T-cell (primary cell): ENCODE measurements at places on chromosomes 13 and 19. TPM values are rescaled to one million over a fixed set of nuclear protein-coding genes. Genes with fewer than 3 reads are reported as not detected.

Gene URI1
- total RNA-seq = 71.2 TPM

Gene RDH8
- total RNA-seq = not detected

DNA sequence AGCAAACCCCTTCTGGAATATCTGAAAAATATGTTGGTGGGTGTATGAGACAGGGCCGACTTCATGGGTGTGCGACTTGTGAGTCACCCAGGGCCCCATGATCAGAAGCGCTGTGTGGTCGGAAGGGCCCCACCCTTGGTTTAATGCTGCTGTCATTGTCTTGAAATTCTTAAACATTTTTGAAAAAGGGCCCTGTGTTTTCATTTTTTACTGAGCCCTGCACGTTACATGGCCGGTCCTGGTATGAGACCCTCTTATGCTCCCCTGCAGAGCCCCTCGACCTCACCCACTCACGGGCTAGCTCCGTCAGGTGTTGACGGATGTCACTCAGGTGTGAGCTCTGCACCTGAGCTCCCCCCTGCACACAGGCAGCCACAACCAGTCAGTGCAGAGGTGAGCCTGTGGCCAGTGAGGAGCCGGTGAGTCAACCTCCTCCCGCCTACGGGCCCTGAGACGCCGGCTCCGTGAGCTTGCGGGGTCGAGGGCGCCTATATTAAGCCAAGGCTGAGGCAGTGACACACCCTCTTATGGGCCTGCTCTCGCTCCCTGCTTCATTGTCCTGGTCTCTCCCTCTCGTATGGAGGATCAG is 27.7 kb downstream of the GADD45B start:
- peak; percentile 60 for DNase-seq
- H3K4me3 ChIP-seq = peak overlapping the region; percentile 19
- no peaks in the 10 kb centered on the region for H3K27me3 ChIP-seq
- H3K27ac ChIP-seq = peak overlapping the region; percentile 88

DNA sequence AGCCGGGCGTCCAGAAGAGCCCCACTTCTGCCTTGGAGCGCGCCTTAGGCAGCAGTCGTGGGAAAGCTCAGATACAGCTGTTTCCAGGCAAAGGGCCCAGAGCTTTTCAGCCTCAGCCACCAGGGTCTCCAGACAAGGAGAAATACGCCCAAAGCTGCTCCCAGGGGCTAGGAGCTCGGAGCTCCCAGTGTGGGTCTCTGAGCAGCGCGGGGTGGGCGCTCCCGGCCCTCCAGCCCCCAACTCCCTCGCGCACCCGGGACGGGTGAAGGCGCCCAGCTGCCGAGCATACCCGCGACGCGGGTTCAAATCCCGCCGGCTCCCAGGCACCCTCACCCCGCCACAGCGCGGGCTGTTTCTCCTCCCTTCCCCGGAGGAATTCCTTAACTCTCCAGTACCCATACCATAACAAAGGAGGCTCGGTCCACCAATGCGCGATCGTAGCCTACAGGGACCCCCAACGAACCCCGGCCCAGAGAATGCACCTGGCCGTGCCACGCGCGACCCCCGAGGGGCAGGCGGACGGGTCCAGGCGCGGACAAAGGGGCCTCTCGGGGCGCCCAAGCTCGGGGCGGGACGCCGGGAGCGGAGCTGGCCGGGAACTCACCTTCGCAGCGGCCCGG is 507 bp downstream of the COL4A1 start:
- H3K27me3 ChIP-seq = peaks cover 32% of the 10 kb centered on the region
- no peaks in the 10 kb centered on the region for H3K36me3 ChIP-seq
- H3K27ac ChIP-seq = no peak overlapping the region

Gene CRX
- not detected for total RNA-seq

DNA sequence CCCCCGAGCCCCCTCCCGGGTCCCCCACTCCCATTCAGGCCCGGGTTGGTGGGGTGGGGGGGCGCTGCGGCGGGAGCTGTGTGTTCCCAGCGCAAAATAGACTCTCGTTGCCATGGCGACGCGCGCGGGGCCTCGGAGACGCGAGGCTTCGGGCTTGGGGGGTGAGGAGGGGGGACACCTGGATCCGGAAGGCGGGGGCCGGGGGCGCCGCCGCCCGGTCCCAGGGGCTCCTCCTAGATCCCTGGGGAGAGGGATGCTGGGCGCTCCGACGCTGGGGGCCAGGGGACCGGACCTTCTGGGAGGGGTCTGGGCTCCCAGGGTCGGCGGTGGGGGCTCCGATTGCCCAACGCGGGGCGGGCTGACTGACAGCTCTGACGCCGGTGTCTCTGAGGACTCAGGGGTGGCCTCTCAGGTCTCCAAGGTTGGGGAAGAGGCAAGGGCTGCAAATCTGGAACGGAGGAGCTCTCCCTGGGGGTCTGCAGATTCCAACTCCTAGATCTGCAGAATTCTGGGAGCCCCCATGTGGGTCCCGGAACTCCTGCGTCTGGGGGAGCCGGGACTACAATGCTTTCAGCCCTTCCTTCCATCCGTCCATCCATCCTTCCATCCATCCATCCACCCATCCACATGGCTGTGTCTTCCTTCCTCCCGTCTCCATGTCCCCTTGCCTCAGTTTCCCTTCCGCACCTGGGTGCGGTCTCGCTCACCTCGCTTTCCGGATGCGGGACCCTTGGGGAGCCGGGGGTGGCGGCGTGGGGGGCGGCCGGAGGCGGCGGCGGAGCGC is 9.1 kb upstream of the SHISA7 start:
- no peaks in the 10 kb centered on the region for H3K36me3 ChIP-seq
- H3K4me3 ChIP-seq = peak overlapping the region; percentile 49
- DNase-seq = no peak
- H3K27me3 ChIP-seq = peaks cover 63% of the 10 kb centered on the region

Gene MYO9B
- total RNA-seq = 188 TPM

Gene XRCC1
- 37.8 TPM for total RNA-seq

DNA sequence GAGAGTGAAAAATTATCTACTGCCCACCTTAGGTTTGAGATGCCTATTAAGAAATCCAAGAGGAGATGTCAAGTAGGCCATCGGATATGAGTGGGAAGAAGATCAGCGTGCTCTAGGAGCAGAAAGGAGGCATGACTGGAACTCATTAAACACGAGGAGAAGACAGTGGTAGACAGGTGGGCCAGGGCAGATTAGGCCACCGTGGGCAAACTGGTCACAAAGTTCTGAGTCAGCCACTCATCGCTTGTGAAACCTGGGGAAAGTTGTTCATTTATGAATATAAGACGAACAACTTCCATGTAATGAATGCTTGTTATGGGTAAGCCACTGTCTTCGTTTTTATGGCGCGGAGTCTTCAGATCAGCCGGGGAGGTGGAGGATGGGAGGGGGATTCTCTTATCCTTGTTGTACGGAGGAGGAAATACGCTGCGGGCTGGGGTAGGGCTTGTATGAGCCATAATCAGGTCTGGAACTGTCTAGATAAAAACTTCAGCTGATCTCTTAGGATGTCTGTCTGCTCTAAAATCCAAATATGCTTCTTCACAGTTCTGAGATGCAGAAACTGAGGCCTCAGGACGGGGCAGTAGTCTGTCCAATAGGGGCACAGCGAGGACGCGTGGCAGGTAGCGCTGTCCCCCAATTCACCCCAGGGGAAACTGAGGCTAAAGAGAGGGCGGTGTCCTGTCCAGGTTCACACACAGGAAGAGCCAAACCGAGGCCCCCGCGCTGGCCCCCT is 1.1 kb upstream of the ZNF444 start:
- peak overlapping the region; percentile 86 for H3K4me3 ChIP-seq
- DNase-seq = no peak
- peaks cover 38% of the 10 kb centered on the region for H3K4me1 ChIP-seq
- no peaks in the 10 kb centered on the region for H3K36me3 ChIP-seq
- no peaks in the 10 kb centered on the region for H3K27me3 ChIP-seq
- H3K27ac ChIP-seq = peak overlapping the region; percentile 81

DNA sequence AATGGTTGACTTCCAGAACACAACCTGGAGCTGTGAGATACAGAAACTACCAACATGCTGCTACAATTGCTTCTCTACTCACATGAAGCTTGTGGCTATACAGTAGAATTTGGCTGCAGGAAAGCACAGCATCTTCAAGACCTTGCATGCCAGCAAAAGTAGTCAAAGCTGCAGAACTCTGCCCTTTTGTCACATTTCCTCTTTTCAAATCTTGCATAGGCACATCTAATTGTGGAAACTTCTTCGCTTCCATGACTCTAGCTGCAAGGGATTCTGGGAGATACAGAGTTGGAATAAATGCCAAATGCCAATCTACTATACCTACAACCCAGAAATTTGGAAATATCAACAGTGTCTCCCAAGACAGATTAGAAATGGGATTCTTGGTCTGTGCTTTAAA is 462.2 kb downstream of the FOXO1 start:
- no peaks in the 10 kb centered on the region for H3K36me3 ChIP-seq
- H3K4me1 ChIP-seq = peaks cover 47% of the 10 kb centered on the region
- H3K27ac ChIP-seq = no peak overlapping the region
- no peak overlapping the region for H3K4me3 ChIP-seq
- H3K27me3 ChIP-seq = no peaks in the 10 kb centered on the region

DNA sequence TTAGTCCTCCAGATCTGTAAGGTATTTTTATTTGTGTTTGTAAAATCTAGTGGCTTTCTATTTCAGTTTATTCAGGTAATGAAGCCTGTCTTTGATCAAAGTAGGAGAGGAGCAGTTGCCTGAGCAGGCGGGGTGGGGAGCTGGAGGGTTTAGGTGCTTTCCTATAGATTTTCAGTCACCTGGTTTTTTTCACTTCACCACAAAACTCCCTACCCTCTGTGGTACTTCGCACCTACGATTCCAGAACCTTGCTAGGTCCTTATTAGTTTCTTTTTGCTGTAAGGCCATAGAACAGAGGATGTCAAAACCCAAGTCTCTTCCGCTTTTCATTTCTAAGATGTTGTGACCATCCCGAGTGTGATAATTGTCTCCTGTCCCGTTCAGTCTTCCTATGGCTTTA is 26.6 kb downstream of the SLAIN1 start:
- peak overlapping the region; percentile 8 for H3K27ac ChIP-seq
- H3K4me1 ChIP-seq = no peaks in the 10 kb centered on the region
- no peak for DNase-seq

DNA sequence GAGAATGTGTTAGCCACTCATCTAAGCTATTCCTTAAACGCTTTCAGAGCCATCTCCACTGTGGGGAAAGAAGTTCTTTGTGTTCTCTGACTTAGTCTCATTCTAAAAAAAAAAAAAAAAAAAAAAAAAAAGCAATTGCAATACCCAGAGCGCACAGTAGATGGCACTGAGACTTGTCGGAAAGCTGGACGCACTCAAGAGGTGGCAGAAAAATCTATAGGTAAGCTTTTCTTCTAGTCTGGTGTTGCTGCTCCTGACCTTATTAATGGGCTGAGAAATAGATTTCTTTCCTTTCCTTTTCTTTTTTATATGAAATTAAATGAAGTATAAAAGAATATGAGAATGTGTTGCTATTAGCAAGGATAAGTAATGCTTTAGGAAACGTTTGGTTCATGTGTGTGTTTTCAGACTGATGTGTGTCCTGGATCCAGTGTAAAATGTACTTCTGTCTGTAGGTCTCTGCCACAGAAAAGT is 4.7 kb upstream of the GJB2 start:
- no peak for DNase-seq
- no peaks in the 10 kb centered on the region for H3K36me3 ChIP-seq
- no peak overlapping the region for H3K27ac ChIP-seq
- no peak overlapping the region for H3K4me3 ChIP-seq
- peaks cover 35% of the 10 kb centered on the region for H3K27me3 ChIP-seq

Gene RUBCNL
- 2.1 TPM for total RNA-seq

DNA sequence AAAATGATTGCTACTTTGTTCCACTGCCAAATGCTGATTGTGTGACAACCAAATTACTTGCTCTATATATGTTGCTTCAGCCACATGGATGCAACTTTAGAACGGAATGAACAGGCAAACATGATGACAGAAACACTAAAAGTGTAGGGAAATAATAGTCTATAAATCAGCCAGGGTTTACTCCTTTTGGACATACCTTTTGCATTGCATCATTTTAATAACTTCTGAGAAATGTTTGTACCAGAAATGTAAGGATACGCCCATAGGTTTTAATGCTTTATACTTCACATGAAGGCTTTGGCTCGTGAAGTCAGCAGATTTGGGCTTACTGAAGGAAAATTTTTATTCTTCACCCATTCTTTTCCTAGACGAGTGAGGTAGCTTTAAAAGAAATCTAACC is 141.0 kb downstream of the POSTN start:
- DNase-seq = no peak
- H3K4me3 ChIP-seq = no peak overlapping the region
- H3K36me3 ChIP-seq = no peaks in the 10 kb centered on the region
- no peak overlapping the region for H3K27ac ChIP-seq
- H3K27me3 ChIP-seq = no peaks in the 10 kb centered on the region
- no peaks in the 10 kb centered on the region for H3K4me1 ChIP-seq

DNA sequence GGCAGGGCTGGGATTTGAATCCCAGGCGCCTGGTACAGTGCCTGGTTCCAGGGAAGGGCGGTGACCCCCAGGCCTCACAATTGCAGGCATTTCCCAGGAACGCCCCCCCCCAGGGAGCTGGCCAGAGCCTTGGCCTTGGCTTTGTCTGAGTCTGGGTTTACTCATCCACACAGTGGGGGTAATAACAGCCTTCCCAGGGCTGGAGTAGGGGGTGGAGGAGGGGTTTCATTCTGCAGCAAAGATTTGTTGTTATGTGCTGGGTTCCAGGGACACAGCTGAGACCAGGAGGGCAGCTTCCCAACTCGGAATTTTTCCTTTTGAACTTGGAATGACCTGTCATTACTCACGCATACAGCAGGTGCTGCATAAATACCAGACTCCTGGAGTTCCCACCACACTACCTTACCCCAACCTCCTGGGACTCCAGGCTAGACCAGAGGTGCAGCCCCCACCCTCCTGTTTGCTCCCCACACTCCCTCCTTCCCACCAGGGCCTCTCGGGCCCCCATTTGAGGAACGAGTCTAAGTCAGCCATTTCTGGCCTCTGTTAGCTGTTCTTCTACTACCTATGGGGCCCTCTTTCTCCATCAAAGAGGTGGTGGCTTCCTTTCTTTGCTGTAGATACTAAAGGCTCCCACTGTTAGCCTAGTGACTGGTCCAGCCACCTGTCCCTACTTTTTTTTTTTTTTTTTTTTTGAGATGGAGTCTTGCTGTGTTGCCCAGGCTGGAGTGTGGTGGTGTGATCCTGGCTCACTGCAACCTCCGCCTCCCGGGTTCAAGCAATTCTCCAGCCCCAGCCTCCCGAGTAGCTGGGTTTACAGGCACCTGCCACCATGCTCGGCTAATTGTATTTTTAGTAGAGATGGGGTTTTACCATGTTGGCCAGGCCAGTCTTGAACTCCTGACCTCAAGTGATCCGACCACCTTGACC is 1.6 kb upstream of the ADAMTS10 start:
- H3K4me3 ChIP-seq = no peak overlapping the region
- H3K4me1 ChIP-seq = peaks cover 10% of the 10 kb centered on the region
- peak overlapping the region; percentile 29 for H3K27ac ChIP-seq
- no peaks in the 10 kb centered on the region for H3K27me3 ChIP-seq

- no peaks in the 10 kb centered on the region for H3K36me3 ChIP-seq
- no peak overlapping the region for H3K27ac ChIP-seq
- no peak overlapping the region for H3K4me3 ChIP-seq
Observed at GRCh38 chr19:46066471-46066870, 25.7 kb upstream of the IGFL4 start.

- no peaks in the 10 kb centered on the region for H3K27me3 ChIP-seq
- H3K27ac ChIP-seq = no peak overlapping the region
- no peaks in the 10 kb centered on the region for H3K36me3 ChIP-seq
- H3K4me3 ChIP-seq = no peak overlapping the region
Observed at GRCh38 chr13:95235199-95235756, 66.0 kb downstream of the ABCC4 start.

Gene ICAM4
- total RNA-seq = 0.47 TPM
